Epithelial cell of proximal tubule (primary cell): ENCODE measurements at places on chromosomes 11 and 22. TPM values are rescaled to one million over a fixed set of nuclear protein-coding genes. Genes with fewer than 3 reads are reported as not detected.

- no peak for DNase-seq
Measured at GRCh38 chr11:49208006-49208721, at the start of gene FOLH1. Gene FOLH1, minus strand, starts transcription at chr11:49208602. Its CDS starts 193 bp downstream, at chr11:49208409.

GRCh38 chr22:20324139-20324516, 4.3 kb upstream of the DGCR6L start:
- DNase-seq: no peak

DNA sequence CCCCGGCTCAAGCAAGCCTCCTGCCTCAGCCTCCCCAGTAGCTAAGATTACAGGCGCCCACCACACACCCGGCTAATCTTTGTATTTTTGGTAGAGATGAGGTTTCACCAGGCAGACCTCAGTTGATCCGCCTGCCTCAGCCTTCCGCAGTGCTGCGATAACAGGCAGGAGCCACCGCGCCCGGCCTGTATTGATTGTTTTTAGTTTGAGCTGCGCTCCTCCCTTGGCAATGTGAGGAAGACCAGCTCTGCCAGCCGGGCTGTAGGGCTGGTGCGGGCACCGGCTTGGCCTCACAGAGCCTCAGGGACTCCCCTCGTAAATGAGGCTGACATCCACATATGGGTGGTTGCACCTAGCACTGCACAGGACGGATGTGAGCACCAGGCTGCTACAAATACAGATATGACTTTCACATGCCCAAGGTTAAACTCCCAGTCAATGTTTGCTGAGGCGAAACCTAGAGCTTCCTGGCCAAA, 7.5 kb upstream of the SLC2A11 start:
- no peak for DNase-seq

GRCh38 chr11:99383648-99384245, 363.0 kb downstream of the CNTN5 start:
- DNase-seq: no peak

GRCh38 chr11:96116376-96116775, 192.5 kb upstream of the MTMR2 start:
- DNase-seq: no peak

DNA sequence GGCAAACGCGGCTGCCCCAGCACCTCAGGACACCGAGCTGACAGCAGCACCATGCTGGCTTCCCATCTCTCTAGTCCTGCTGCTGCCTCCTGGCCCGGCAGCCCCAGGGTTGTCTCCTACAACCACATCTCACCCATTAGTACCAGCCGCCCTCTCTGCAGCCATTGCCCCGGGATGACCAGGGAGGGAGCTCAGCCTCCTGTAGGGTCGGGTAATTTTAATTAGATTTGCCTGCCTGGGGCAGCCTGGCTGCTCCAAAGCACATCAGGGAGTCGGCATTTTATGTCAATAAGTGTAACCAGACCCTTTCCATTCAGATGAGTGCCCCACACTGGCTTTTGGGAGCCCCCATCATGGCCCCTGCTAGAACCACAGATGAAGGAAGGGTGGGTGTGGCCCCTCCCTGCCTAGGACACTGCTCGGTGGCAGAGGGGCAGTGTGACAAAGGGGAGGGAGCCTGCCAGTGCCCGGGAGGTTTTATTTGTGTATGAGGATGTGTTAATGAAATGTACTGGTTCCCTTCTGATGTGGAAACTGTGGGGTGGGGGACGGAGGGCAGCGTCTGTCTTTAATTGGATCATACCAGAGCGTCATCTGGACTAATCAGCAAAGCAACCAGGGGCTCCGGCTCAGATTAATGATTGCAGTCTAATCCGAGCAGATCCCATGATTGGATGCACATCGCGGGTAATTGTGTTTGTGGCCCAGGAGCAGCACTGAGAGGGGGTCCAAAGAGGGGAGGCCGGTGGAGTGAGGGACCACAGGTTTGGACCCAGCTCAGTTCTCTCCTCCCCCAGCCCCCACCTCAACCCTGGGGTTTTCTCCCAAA, 125.3 kb downstream of the FEZ1 start:
- no peak for DNase-seq

- no peak for DNase-seq
Measured at GRCh38 chr11:57652662-57653061, 3.0 kb upstream of the YPEL4 start.

- DNase-seq: no peak
Measured at GRCh38 chr11:46009647-46010046, 87.2 kb downstream of the LARGE2 start.

GRCh38 chr11:60782393-60783140, 2.6 kb upstream of the MS4A10 start:
- no peak for DNase-seq

DNA sequence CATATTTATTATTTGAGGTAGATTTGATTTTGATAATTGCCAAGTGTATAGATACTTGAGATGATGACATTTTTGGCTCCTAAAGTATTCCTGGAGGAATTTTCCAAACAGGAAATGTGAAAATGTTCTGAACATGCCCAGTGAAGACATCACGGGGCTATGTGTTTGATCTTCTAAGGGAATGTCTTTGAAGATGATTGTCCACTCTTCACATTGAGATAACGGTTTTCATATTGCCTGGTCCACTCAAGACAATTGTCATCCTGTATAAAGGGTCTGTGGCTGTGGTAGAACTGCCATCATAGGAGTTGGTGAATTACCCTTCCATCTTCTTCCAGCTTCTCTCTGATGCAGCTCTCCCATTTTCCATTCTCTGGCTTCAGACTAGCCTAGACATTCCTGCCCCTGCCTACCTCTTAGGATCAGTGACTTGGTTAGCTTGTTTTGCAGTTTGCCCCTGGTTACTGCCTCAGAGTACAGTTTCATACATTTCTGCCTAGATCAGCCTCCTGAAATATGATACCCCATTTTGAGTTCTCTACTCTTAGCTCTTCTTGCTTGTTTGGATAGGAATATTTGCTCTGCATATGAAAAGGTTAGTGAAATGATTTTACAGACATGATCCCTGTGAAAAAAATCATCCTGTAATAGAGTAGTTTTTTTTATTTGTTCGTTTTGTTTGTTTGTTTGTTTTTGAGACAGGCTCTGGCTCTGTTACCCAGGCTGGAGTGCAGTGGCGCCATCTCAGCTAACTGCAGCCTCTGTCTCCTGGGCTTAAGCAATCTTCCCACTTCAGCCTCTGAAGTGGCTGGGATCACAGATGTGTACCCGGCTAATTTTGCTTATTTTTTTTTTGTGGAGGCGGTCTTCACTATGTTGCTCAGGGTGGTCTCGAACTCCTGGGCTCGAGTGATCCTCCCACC, 111.4 kb upstream of the SORL1-AS1 start:
- no peak for DNase-seq

Gene C22orf15
- 0.36 and 2.1 TPM in 2 replicates for total RNA-seq

Gene MMP8
- total RNA-seq: not detected in 2 replicates

Gene F2
- 0.17 TPM in 1 of 2 replicates, not detected in the other for total RNA-seq

Gene HIC2
- total RNA-seq: 4.4 and 5.3 TPM in 2 replicates

Gene TMA7B
- not detected in 2 replicates for total RNA-seq

Gene FXYD6
- total RNA-seq: 23.9 and 71.2 TPM in 2 replicates

Gene KRTAP5-10
- not detected in 2 replicates for total RNA-seq

Gene CSF2RB
- total RNA-seq: under 0.01 TPM in 1 of 2 replicates, not detected in the other

Gene MS4A6E
- not detected in 2 replicates for total RNA-seq
